ENCODE measurements at places on chromosomes 4 and X.

DNA sequence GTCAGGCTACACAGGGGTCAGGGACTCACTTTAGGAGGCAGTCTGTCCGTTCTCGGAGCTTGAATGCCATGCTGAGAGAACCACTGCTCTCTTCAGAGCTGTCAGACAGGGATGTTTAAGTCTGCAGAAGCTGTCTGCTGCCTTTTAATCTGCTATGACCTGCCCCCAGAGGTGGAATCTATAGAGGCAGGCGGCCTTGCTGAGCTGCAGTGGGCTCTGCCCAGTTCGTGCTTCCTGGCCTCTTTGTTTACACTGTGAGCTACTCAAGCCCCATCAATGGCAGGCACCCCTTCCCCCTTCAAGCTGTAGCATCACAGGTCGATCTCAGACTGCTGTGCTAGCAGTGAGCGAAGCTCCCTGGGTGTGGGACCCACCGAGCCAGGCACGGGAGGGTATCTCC, 31.5 kb upstream of the UNC5C start:
- DNase-seq = no peak

- DNase-seq = no peak
These were observed 362.1 kb upstream of the ATOH1 start for GRCh38 chr4:93466446-93466845.

- DNase-seq = no peak
These were observed 6.3 kb upstream of the ZNF827 start for GRCh38 chr4:145944886-145945285.

GRCh38 chr4:61300266-61300844, 100.2 kb downstream of the ADGRL3 start:
- DNase-seq = no peak

DNA sequence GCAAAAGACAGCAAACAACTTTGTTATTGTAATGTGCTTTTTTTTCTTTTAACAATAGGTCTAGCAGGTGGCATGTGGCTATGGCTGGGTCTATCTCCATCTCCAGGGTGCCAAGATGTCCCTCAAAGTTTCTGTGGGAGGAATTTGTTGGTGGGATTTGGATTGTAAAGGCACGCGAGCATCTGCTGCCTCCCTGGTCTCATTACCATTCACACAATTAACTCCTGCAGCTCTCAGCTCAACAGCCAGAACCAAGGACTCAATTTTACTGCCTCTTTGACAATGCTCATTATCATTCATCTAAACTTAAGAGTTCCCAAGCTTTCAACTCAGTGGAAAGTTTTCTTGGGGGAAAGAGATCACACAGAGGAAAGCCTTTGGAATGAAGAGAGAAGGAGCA, 10.9 kb upstream of the PCDH18 start:
- no peak for DNase-seq

DNA sequence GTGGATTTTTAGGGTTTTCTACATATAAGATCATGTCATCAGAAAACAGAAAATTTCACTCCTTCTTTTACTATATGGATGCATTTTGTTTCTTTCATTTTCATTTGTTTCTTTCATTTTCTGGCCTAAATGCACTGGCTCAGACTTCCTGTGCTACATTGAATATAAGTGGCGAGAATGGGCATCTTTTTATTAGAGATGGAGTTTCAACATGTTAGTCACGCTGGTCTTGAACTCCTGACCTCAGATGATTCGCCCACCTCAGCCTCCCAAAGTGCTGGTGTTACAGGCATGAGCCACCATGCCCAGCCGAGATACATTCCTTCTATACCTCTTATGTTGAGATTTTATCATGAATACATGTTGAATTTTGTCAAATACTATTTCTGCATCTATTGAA, 61.8 kb downstream of the BRWD3 start:
- no peak for DNase-seq

GRCh38 chr4:17817027-17817426, 6.2 kb downstream of the NCAPG start:
- no peak for DNase-seq

DNA sequence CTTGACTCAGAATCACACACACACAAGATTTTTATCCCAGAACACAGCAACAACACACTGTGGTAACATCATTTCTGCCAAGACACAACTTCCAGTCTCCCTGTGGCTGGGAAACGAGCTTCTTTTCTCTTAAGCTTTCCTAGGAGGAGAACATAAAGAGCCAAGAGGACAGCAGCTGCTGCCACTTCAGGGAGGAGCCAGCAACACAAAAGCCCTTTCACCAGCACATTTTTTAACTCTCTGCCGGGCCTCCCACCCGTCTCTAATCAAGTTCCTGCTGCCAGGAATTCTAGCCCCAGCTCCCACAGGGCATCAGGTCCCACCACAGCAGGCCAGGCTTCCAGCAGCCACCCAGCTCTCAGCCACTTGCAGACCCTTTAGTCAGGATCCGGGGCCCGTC, 22.4 kb downstream of the FAT1 start:
- no peak for DNase-seq

DNA sequence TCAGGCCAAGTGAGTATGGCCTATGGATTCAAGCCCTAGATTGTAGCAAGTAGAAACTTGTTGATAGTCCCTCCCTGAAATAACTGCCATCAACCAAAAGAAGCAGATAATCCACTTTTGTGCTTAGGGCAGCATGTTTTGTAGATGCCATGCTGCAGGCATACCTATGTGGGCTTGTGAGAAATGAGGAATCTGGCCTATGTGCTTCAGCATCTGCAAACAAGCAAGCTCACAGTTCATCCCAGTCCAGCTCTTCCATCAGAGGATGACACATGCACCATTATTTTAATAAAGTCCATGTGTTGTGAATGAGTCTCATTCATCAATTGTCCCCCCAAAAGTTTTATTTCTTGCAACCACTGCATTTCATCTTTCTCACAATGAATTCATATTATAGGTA, 421.9 kb upstream of the DIPK2B start:
- no peak for DNase-seq

DNA sequence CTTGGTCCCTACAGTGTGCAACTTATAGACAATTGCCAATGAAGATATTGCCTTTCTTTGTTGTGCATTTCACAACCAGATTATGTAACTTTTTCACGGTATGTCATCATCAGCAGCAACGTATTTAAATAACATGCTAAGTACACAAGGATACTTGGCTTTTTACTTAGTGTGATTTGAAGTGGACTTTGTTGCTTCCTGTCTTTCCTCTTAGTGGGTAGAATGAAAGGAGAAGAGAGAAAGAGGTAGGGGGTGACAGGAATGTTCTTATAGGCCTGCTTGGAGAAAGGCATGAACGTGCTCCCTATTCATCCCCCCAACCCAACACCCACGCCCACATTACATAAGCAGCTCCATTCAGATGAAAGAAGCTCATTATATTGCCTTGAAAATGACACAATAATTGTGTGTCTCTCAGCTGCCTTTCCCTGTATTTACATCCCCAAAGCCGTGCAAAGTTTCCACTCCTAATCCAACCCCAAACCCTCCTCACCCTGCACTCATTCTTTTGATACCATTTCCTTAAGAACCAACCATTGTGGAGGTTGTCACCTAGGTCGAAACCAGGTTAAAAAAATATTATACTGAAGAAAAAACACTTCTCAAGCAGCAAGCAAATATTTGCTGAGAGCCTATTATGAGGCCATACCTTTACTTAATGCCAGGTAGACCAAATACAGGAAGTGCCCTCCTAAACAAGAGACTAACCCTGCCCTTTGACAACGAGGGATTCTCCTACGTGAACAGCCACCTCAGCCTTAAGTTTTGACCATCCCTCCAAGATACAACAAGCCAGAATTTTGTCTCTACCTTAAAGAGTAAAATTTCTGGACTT, 25.2 kb upstream of the GK start:
- no peak for DNase-seq

- DNase-seq = no peak
These were observed 9.8 kb upstream of the RTL5 start for GRCh38 chrX:72141372-72142004.

DNA sequence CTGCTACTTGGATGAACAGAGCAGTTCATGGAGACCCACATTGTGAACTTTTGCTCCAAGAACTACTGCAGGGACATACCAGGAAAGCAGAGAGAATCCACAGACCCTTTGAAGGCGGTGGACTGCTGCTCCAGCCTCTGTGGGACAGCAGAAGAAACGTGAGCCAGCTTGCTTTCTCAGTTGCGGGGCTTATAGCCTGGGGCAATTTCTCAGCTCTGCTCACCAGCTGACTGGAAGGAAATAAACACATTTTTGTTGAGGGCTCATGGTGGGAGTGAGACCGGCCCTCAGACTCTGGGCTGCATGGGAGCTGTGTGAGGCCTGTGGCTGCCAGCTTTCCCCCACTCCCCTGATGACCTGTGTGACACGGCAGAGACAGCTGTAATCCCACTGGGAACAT, 2.6 kb upstream of the ADH1A start:
- DNase-seq = no peak

DNA sequence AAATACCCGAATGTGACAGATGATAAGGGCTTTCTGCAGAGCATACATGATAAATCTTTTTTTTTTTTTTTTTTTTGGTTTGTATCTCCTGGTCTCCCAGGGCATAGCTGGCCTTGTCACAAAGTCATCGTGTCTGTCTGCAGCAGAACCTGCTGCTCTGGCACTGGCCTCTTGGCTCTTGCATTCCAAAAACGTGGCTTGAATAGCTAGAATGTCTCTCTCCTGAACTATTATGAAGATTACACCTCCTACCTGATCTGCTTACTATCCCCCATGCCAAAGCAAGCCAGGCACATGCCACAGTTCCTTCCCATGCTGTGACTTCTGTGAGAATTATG, 50.4 kb upstream of the SCRG1 start:
- DNase-seq = no peak

DNA sequence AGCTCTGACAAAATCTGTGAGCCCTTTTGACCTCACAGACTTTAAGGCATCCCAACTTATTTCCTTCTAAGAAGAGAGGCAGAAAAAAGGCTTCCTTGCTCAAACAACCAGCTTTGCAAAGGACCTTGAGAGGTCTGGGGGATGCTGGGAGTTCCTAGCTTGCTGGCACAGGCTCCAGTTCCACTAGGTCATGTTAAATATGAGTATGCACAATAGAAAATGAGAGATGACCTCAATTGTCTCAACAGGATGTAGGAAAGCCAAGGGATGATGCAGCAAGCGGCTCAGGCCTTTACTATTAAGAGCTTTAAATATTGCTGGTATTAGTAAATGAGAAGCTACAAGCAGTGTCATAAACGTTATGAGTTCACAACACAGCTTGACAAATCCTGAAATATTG, 13.3 kb upstream of the ZNF827 start:
- no peak for DNase-seq

Data from GM12891 (cell line).